ENCODE measurements at places on chromosomes 11 and 22. TPM values are rescaled to one million over a fixed set of nuclear protein-coding genes. Genes with fewer than 3 reads are reported as not detected.

The CDPF1 gene
- 9.0 TPM for total RNA-seq

The CSTF3 gene
- 44.0 TPM for total RNA-seq

The FAM180B gene
- total RNA-seq, result 0.32 TPM

The TRPM5 gene
- total RNA-seq, result 0.11 TPM

The FGF4 gene
- total RNA-seq, result not detected

The SPTBN2 gene
- total RNA-seq, result 6.7 TPM

The MS4A5 gene
- not detected for total RNA-seq

The DYNC2H1 gene
- 91.8 TPM for total RNA-seq

The IL10RA gene
- 8.7 TPM for total RNA-seq

The FXYD2 gene
- total RNA-seq, result 5.0 TPM

The SHANK2 gene
- 6.2 TPM for total RNA-seq

The MGAT3 gene
- total RNA-seq, result 4.2 TPM

The BTG4 gene
- not detected for total RNA-seq

The BLID gene
- 15.6 TPM for total RNA-seq

The CDCA5 gene
- 3.9 TPM for total RNA-seq

The CSF2RB gene
- total RNA-seq, result 5.3 TPM

The BRSK2 gene
- total RNA-seq, result 3.0 TPM

The MYO7A gene
- 4.7 TPM for total RNA-seq

The KCNJ1 gene
- not detected for total RNA-seq

The KMT5B gene
- total RNA-seq, result 78.5 TPM

The CBX7 gene
- total RNA-seq, result 11.6 TPM

The KCNQ1OT1 gene
- total RNA-seq, result 24.7 TPM

The LRRC56 gene
- total RNA-seq, result 0.90 TPM

The CCDC87 gene
- total RNA-seq, result not detected

The CDC45 gene
- 4.0 TPM for total RNA-seq

The TP53I11 gene
- total RNA-seq, result 10.7 TPM

The KRTAP5-9 gene
- total RNA-seq, result not detected

The DNAJB13 gene
- 0.58 TPM for total RNA-seq

The ROBO4 gene
- 19.7 TPM for total RNA-seq

The NOX4 gene
- total RNA-seq, result 5.4 TPM

The TXNRD2 gene
- 14.5 TPM for total RNA-seq

The RRM1 gene
- total RNA-seq, result 72.5 TPM

The LRRC32 gene
- 16.3 TPM for total RNA-seq

The RFPL2 gene
- not detected for total RNA-seq

The INPP5J gene
- 0.32 TPM for total RNA-seq

The IRF7 gene
- total RNA-seq, result 9.8 TPM

The SCN3B gene
- 5.6 TPM for total RNA-seq

The MS4A15 gene
- total RNA-seq, result not detected

The FGF3 gene
- total RNA-seq, result not detected

The OR4D5 gene
- total RNA-seq, result not detected

The YPEL1 gene
- 7.0 TPM for total RNA-seq

The MS4A6E gene
- total RNA-seq, result not detected

The POU2AF2 gene
- total RNA-seq, result not detected

The ME3 gene
- total RNA-seq, result 52.2 TPM

The OR2D2 gene
- total RNA-seq, result 0.53 TPM

The SOX6 gene
- total RNA-seq, result 12.8 TPM

The DERL3 gene
- total RNA-seq, result 0.74 TPM

The OSBPL5 gene
- total RNA-seq, result 22.4 TPM

The ABCC8 gene
- 8.7 TPM for total RNA-seq

The EHF gene
- 79.8 TPM for total RNA-seq

The UCP3 gene
- 0.85 TPM for total RNA-seq

The OR8D1 gene
- total RNA-seq, result not detected

The KDELR3 gene
- total RNA-seq, result 75.7 TPM

The KCNJ11 gene
- total RNA-seq, result 1.4 TPM

The IGLL1 gene
- not detected for total RNA-seq

The PC gene
- 3.6 TPM for total RNA-seq

The GTSE1 gene
- 6.6 TPM for total RNA-seq

The NCF4 gene
- 9.7 TPM for total RNA-seq

The MN1 gene
- total RNA-seq, result 9.1 TPM
